ENCODE measurements at places on chromosomes 3 and 15. TPM values are rescaled to one million over a fixed set of nuclear protein-coding genes. Genes with fewer than 3 reads are reported as not detected.

Gene CHSY1
- 52.2 TPM for total RNA-seq

Gene MORC1
- not detected for total RNA-seq

Gene EOGT
- 9.3 TPM for total RNA-seq

Gene INKA1
- 0.73 TPM for total RNA-seq

Gene TM4SF18
- total RNA-seq, result not detected

Gene SAMMSON
- total RNA-seq, result not detected

Gene MUSTN1
- total RNA-seq, result 3.0 TPM

Gene DBR1
- total RNA-seq, result 21.4 TPM

Gene CASR
- total RNA-seq, result not detected

Gene UBAP1L
- 5.2 TPM for total RNA-seq

Gene IGF2BP2
- 0.80 TPM for total RNA-seq

Gene SLC28A2
- not detected for total RNA-seq
